Glutamatergic neuron (in vitro differentiated cells): ENCODE measurements at places on chromosomes 12 and 14.

- no peak overlapping the region for H3K27ac ChIP-seq
- peaks cover 2% of the 10 kb centered on the region for H3K27me3 ChIP-seq
- peaks cover 6% of the 10 kb centered on the region for H3K4me1 ChIP-seq
- no peaks in the 10 kb centered on the region for H3K36me3 ChIP-seq
- DNase-seq, result no peak
- no peak overlapping the region for H3K4me3 ChIP-seq
These were observed 96.2 kb downstream of the NEDD1 start for GRCh38 chr12:97003276-97003675.

- no peak overlapping the region for H3K4me3 ChIP-seq
- H3K27ac ChIP-seq, result no peak overlapping the region
- peaks cover 35% of the 10 kb centered on the region for H3K36me3 ChIP-seq
- H3K4me1 ChIP-seq, result no peaks in the 10 kb centered on the region
- peaks cover 9% of the 10 kb centered on the region for H3K27me3 ChIP-seq
- DNase-seq, result no peak
These were observed 114.4 kb downstream of the VRK1 start for GRCh38 chr14:96911499-96912149.

DNA sequence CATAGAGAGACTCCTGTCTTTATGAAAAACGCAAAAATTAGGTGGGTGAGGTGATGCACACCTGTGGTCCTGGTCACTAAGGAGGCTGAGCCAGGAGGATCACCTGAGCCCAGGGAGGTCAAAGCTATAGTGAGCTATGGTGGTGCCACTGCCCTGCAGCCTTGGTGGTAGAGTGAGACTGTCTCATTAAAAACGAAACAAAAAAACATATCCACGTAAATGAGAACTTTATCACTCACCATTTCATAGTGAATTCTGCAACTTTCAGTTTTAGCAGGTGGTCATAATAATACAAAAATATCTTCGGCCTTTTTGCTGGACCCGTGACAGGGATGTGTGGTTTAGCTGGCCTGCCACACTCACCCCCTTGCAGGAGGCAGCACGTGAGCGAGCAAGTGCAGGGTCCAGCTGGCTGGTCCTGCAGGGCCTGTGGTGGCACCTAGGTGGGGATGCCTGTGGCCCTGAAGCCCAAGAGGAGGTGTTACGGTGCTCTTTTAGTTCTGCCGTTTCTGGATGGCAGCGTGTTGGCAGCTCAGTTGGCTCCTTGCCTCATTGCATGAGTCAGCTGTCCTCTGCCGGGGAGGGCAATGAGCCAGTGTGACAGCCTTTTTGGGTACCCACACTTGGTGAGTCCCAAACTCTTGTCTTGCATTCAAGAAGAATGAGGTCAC is 1330.7 kb upstream of the TMEM132C start:
- H3K27me3 ChIP-seq, result no peaks in the 10 kb centered on the region
- H3K36me3 ChIP-seq, result no peaks in the 10 kb centered on the region
- no peak overlapping the region for H3K4me3 ChIP-seq
- no peaks in the 10 kb centered on the region for H3K4me1 ChIP-seq
- no peak overlapping the region for H3K27ac ChIP-seq

GRCh38 chr14:65268594-65268993 is 143.9 kb upstream of the FUT8 start:
- H3K4me3 ChIP-seq, result no peak overlapping the region
- no peaks in the 10 kb centered on the region for H3K4me1 ChIP-seq
- H3K27me3 ChIP-seq, result no peaks in the 10 kb centered on the region
- H3K27ac ChIP-seq, result no peak overlapping the region
- H3K36me3 ChIP-seq, result no peaks in the 10 kb centered on the region

DNA sequence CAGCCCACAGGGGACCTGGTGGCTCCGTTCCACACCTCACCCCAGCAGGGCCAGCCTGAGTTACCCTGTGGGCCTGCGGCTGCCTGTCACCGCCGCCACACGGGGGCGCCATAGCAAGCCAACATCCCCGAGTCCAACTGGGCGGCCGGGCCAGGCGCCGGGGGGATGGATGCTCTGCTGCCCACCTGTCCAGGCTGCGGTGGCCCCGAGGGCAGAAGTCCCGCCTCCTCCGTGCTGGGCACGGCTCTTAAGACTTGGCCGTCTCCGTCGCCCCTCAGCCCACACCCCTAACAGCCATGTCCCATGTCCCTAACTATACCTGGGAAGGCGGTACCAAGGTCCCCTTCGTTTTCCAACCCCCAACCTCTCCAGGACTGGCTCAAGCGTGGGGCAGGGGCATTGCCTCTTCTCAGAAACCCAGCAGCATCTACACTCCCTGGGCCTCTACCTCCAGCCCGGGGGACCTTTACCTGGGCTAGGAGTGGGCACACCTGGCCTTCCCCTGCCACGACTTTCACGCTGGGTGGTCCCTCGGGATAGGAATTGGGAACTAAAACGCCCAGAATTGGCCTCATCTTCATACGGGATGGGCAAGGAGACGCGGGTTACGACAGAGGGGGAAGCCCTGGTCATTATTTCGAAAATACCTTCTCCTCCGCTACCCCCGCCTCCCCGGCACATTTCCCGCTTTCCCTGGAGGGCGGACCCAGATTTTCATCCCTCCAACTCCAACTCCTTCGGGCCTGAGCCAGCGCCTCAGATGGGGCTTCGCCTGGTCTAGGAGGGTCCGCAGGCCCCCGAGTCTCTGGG is 1.1 kb upstream of the CYP46A1 start:
- H3K4me3 ChIP-seq, result peak overlapping the region; percentile 84
- H3K27me3 ChIP-seq, result peaks cover 8% of the 10 kb centered on the region
- H3K4me1 ChIP-seq, result peaks cover 7% of the 10 kb centered on the region
- peak; percentile 94 for DNase-seq

DNA sequence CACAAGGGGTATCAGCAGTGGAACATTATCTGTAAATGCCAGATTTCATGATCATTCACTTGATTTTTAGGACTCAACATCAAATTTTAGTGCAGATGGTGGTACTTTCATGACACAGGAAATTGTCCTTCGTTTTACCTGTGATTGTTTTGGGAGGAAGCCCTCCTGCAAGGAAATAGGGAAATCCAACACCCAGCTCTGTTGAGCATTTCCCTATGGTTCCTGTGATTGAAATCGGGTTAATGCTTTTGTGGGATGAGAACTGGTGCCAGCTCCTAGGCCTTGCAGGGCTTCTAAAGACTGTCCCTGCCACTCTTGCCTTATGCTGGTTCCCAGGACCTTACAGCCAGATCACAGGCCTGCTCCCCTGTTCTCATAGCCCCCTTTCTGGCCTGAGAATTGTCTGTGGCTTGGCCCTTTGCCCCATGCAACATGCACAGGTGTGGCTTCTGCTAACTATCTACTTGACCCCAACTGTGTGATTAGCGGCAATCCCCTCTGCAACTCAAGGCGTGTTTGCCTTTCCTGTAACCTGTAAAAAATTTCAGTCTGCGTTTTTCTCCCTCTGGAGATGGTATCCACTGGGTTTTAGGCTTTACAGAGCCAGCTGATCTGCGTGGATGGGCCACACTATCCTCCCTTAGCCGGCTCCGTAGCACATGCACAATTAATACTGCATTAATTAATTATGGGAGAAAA is 112.5 kb downstream of the ETV6 start:
- DNase-seq, result no peak
- peaks cover 2% of the 10 kb centered on the region for H3K27me3 ChIP-seq
- H3K27ac ChIP-seq, result no peak overlapping the region
- peaks cover 2% of the 10 kb centered on the region for H3K4me1 ChIP-seq
- no peak overlapping the region for H3K4me3 ChIP-seq

- peaks cover 3% of the 10 kb centered on the region for H3K27me3 ChIP-seq
- no peak for DNase-seq
- H3K36me3 ChIP-seq, result no peaks in the 10 kb centered on the region
- no peak overlapping the region for H3K4me3 ChIP-seq
These were observed 11.8 kb upstream of the FBXO21 start for GRCh38 chr12:117202033-117202432.

DNA sequence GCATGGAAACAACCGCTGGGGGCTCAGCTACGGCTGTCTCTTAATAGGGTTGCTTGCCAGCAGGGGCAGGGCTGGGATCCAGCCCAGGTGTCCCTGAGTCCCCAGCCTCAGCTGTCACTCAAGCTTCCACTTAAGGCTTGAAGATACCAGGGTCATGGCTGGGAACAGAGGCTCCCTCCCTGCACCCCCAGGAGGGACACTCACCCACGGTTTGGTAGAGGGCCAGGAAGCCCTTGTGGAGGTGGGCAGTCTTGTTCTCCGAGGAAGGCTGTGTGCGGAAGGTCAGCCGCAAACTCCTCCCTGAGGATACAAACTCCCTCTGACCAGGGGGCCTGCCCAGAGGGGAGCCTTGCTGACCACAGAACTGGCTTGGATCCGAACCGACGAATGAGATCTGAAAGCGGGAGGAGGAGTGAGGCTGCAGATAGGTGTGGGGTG is 7.3 kb downstream of the C1RL start:
- no peaks in the 10 kb centered on the region for H3K27me3 ChIP-seq
- H3K36me3 ChIP-seq, result peaks cover 6% of the 10 kb centered on the region
- no peak overlapping the region for H3K4me3 ChIP-seq

- DNase-seq, result no peak
- H3K4me1 ChIP-seq, result peaks cover 6% of the 10 kb centered on the region
- H3K4me3 ChIP-seq, result no peak overlapping the region
- no peaks in the 10 kb centered on the region for H3K36me3 ChIP-seq
These were observed 448.1 kb downstream of the NPAS3 start for GRCh38 chr14:33386781-33387180.

GRCh38 chr12:104991565-104992128 is 5.5 kb downstream of the NOPCHAP1 start:
- no peaks in the 10 kb centered on the region for H3K27me3 ChIP-seq
- no peak overlapping the region for H3K4me3 ChIP-seq
- H3K36me3 ChIP-seq, result no peaks in the 10 kb centered on the region
- peaks cover 6% of the 10 kb centered on the region for H3K4me1 ChIP-seq
- DNase-seq, result no peak

GRCh38 chr14:75147423-75148071 is 20.7 kb upstream of the NEK9 start:
- no peaks in the 10 kb centered on the region for H3K4me1 ChIP-seq
- H3K27me3 ChIP-seq, result no peaks in the 10 kb centered on the region
- H3K27ac ChIP-seq, result no peak overlapping the region
- peak; percentile 29 for DNase-seq

DNA sequence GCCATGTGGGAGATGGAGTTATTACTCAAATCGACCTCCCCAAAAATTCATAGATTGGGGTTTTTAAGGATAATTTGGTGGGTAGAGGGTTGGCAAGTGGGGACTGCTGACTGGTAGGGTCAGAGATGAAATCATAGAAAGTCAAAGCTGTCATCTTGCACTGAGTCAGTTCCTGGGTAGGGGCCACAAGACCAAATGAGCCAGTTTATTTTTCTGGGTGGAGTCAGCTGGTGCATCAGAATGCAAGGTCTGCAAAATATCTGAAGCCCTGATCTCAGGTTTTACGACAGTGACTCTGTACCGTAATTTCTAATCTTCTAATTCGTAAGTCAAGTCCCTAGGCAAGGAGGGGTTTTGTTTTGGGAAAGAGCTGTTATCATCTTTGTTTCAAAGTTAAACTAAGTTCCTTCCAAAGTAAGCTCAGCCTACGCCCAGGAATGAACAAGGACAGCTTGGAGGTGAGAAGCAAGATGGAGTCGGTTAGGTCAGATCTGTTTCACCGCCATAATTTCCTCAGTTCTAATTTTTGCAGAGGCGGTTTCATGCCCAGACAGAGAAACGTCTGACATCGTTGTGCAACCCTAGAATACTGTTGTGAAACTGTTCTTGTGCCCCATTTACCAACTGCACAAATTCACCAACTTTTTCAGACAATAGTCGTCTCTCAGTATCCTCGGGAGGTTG is 104.5 kb upstream of the SFSWAP start:
- H3K36me3 ChIP-seq, result no peaks in the 10 kb centered on the region
- H3K4me3 ChIP-seq, result no peak overlapping the region
- no peak overlapping the region for H3K27ac ChIP-seq
- peak; percentile 0 for DNase-seq

GRCh38 chr14:66395300-66395699 is 90.9 kb upstream of the CCDC196 start:
- no peaks in the 10 kb centered on the region for H3K36me3 ChIP-seq
- no peak overlapping the region for H3K4me3 ChIP-seq
- H3K4me1 ChIP-seq, result no peaks in the 10 kb centered on the region
- H3K27ac ChIP-seq, result no peak overlapping the region
- no peak for DNase-seq

GRCh38 chr12:131860472-131861260 is 32.5 kb downstream of the MMP17 start:
- peaks cover 13% of the 10 kb centered on the region for H3K4me1 ChIP-seq
- peaks cover 20% of the 10 kb centered on the region for H3K27me3 ChIP-seq
- no peaks in the 10 kb centered on the region for H3K36me3 ChIP-seq
- H3K27ac ChIP-seq, result peak overlapping the region; percentile 89
- no peak overlapping the region for H3K4me3 ChIP-seq
- no peak for DNase-seq

DNA sequence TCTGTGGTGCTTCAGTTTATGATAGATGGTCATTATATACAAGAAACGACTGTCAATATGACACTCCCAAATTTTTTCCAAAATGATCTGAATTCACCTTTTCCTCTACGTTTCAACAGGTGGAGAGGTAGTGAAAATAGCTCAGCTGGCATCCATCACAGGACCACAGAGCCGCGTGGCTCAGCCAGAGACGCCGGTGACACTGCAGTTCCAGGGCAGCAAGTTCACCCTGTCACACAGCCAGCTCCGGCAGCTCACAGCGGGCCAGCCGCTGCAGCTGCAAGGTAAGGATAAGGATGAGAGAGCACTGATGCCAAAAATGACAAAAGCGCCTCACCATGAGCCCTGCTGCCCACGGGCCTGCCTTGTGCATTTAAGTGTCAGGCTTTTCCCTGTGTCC is 73.9 kb downstream of the EP400 start:
- H3K36me3 ChIP-seq, result no peaks in the 10 kb centered on the region
- DNase-seq, result no peak
- H3K27ac ChIP-seq, result no peak overlapping the region
- no peak overlapping the region for H3K4me3 ChIP-seq

GRCh38 chr14:30243207-30243606 is 315.6 kb upstream of the PRKD1 start:
- H3K4me3 ChIP-seq, result no peak overlapping the region
- H3K27me3 ChIP-seq, result peaks cover 3% of the 10 kb centered on the region
- H3K36me3 ChIP-seq, result no peaks in the 10 kb centered on the region
- DNase-seq, result no peak
- H3K4me1 ChIP-seq, result peaks cover 8% of the 10 kb centered on the region

GRCh38 chr12:104163631-104164030 is 25.6 kb upstream of the NFYB start:
- no peaks in the 10 kb centered on the region for H3K4me1 ChIP-seq
- peaks cover 1% of the 10 kb centered on the region for H3K27me3 ChIP-seq
- no peak overlapping the region for H3K27ac ChIP-seq
- H3K4me3 ChIP-seq, result no peak overlapping the region

DNA sequence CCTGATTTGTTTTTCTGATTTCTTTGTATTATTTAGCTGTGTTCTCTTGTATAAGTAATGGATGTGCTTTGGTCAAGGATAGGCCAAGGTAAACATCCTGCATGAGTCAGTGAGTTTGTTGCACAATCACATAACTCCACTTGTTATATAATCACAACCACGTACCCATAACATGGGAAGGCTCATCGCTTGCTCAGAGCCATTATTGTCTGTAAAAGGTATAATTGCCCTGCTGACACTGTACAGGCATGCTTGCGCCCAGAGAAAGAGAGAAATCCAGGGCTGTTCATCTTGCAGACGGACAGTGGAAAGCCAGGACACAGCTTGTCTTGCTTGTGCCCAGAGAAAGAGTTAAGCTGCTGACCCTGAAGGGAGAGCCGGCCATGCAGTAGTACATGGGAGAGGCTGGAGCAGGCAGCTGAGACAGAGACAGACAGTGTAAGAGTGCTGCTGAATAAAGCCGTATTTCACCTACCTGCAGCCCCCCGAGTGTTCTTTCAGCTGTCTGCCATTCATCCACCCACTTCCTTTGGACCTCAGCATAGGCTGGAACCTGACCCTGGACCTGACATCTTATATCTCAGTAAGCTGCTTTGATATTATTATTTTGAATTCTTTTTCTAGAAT is 174.7 kb upstream of the DAAM1 start:
- no peaks in the 10 kb centered on the region for H3K4me1 ChIP-seq
- DNase-seq, result no peak
- peaks cover 7% of the 10 kb centered on the region for H3K27me3 ChIP-seq
- H3K4me3 ChIP-seq, result no peak overlapping the region
- peaks cover 32% of the 10 kb centered on the region for H3K36me3 ChIP-seq
